CD4-positive, alpha-beta T cell treated with Interleukin-21 for 1 hour (primary cell): ENCODE measurements at places on chromosomes 2 and 18.

- DNase-seq, result no peak
Observed at GRCh38 chr2:62570861-62571698, 65.1 kb upstream of the TMEM17 start.

GRCh38 chr2:137706786-137707613 lies 257.3 kb upstream of the HNMT start:
- no peak for DNase-seq

- no peak for DNase-seq
Observed at GRCh38 chr18:48702346-48703027, 163.7 kb downstream of the CTIF start.

- DNase-seq, result no peak
Observed at GRCh38 chr2:240926516-240927389, 20.6 kb downstream of the CROCC2 start.

GRCh38 chr2:13558368-13558767 lies 841.6 kb downstream of the TRIB2 start:
- no peak for DNase-seq

- no peak for DNase-seq
Observed at GRCh38 chr2:168231609-168232241, 15.7 kb downstream of the STK39 start.

DNA sequence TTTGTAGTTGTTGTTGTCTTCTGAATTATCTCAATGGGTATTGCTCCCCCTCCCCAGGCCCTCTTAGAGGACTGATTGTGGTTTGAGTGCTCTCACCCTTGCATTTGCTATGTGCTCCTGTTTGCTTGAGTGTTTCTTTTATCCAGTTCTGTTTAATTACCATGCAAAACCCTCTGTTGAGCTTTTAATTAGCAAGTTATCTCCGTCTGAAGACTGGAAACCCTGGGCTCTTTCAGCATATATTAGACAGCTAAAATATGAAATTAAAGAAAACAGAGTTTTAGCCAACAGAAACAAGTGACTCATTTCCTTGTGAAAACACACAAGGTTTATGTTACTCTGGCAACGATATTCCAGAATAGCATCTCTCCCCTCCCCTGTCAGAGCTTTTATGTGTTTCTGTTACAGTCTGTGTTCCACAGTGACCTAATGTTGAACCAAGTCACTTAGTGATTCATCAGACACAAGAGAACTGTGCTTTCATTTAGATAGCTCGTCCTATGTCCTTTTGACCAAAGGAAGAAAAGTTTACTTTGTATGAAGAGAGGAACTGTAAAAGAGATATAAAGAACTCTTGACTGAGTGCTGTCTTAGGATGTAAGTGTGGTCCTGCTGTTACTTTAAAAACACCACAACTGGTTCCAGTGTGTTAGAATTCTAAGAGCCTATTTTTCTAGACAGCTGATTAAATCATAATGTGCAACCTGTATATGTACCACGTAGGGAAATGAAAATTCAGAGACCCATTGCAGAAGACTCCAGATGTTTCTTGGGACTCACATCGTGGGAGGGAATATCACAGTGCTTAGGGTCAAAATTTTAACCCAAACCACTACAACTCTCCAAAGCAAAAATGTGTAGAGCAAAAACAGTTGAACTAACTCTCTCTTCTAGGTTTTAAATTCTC lies 172.8 kb upstream of the RBMS1 start:
- DNase-seq, result peak; percentile 23

DNA sequence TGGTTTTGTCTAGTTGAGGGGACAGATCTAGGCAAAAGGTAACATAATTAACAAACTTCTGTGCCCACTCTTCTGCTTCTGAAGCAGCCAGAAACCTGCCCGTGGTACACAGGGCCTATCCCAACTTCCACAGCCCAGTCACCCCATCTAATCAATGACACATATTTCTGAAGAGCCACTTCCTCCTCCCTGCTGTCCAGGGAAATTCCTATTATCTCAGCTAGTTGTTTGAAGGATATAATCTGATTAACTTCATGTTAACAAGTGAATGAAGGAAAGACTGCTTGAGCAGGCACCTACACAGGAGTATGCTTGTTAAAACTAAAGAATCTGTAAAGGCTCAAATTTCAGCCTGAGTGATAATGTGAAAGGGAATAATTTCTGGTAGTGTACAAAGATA lies 61.4 kb downstream of the CCDC148 start:
- no peak for DNase-seq
